Activated CD4-positive, alpha-beta T cell treated with anti-CD3 and anti-CD28 coated beads for 36 hours (primary cell): ENCODE measurements at places on chromosomes 11 and 22. TPM values are rescaled to one million over a fixed set of nuclear protein-coding genes. Genes with fewer than 3 reads are reported as not detected.

Gene VPREB1
- not detected for total RNA-seq

Gene SYCE3
- total RNA-seq: 3.8 TPM

Gene BCO2
- total RNA-seq: 0.75 TPM

Gene OR2D2
- total RNA-seq: 0.44 TPM

Gene TRIM22
- 101 TPM for total RNA-seq

Gene OSM
- 17.6 TPM for total RNA-seq

Gene KLHDC7B
- total RNA-seq: 5.7 TPM

Gene SLC22A8
- not detected for total RNA-seq

Gene CEP126
- 2.0 TPM for total RNA-seq

Gene SYT12
- total RNA-seq: not detected

Gene OR5P2
- total RNA-seq: not detected

Gene LGALS12
- total RNA-seq: not detected

Gene LYVE1
- total RNA-seq: not detected

Gene SESN3
- total RNA-seq: 8.4 TPM

Gene RBMXL2
- total RNA-seq: not detected

Gene EMID1
- not detected for total RNA-seq

Gene PATE2
- total RNA-seq: not detected

Gene SLC15A3
- total RNA-seq: 7.0 TPM

Gene OR51B4
- total RNA-seq: not detected

Gene MMP12
- total RNA-seq: not detected

Gene FZD4
- total RNA-seq: 0.21 TPM

Gene DUSP8
- total RNA-seq: 2.8 TPM

Gene BLID
- total RNA-seq: not detected

Gene GTSE1
- total RNA-seq: 39.9 TPM

Gene MFNG
- 108 TPM for total RNA-seq

Gene OR52A1
- total RNA-seq: not detected

Gene MISFA
- total RNA-seq: 1.3 TPM

Gene WBP2NL
- 0.54 TPM for total RNA-seq
